ENCODE measurements at places on chromosomes 6 and 20.

DNA sequence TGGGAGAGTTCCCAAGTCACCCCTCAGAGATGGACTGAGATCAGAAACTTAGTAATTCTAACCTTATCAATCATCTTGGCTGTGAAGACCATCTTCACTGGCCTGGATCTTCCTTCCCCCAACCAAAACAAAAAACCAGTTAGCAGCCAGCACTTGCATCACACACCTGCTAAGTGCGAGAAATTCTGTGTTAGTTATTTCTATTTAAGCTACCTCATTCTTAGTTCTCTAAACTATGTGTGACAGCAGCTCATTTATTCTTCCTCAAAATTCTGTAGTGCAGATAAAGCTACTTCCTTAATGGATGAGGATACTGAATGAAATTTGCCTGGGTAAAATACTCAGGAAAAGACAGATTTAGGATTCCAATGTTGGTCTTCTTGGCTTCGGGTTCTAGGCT, 18.2 kb upstream of the TAGAP start:
- DNase-seq = no peak

- no peak for DNase-seq
Observed at GRCh38 chr6:22612236-22612635, 42.9 kb downstream of the HDGFL1 start.

- DNase-seq = no peak
Observed at GRCh38 chr20:54059691-54060364, 10.6 kb downstream of the BCAS1 start.

DNA sequence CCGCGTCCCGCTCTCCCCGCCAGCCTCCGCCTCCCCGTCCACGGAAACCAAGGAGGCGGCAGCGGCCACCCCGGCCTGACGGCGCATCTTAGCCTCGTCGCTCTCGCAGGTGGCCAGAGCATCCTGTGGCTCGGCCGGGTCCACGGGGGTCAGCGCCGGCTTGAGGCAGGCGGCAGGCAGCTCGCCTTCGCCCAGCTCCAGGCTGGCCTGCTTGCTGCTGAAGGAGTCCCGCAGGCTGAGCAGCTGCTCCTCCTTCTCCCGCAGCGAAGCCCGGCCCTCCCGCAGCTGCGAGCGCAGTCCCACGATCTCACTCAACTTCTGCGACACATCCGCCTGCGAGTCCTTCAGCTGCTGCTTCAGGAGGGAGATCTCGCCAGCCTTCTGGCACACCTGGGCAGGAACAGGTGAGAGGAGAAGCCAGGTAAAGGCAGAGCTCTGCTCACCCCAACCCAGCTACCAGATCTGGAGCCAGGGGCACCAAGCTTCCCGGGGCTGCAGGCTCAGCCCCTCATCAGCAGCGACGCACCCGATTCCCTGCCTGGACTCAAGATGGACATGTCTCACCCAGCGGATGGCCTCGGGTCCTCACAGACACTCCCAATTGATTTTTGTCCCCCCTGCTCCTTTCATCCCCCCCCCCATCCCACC, 5.2 kb upstream of the FASTKD5 start:
- DNase-seq = no peak

- no peak for DNase-seq
Observed at GRCh38 chr6:134997133-134997995, 47.5 kb upstream of the ALDH8A1 start.

DNA sequence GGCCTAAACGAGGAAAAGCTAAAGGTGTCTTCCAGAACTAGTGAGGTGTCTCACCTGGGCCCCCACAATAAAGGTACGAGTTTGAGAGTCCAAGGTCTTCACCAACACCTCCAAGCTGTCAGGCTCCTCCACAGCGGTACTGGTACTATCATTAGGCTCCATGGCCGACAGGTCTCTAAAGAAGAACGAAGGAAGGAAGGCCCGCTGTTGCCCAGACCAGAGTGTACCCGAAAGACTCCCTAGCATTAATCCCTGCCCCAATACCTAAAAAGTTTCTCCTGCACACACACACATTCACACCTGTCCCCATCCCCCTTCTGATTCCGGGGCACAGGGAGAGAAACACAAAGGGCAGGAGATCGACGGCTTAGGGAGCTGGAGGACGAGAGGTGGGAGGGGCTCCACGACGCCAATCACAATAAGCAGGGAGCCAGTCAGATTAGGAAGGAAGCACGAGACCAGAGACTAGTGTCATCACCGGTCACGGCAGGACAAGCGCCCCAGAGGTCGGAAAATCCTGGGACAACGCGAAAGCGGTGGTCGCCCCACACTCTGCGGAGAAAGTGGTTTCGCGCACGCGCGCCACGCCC, 764 bp downstream of the BAG6 start:
- no peak for DNase-seq

GRCh38 chr6:168115748-168116437, 36.9 kb upstream of the FRMD1 start:
- DNase-seq = no peak

DNA sequence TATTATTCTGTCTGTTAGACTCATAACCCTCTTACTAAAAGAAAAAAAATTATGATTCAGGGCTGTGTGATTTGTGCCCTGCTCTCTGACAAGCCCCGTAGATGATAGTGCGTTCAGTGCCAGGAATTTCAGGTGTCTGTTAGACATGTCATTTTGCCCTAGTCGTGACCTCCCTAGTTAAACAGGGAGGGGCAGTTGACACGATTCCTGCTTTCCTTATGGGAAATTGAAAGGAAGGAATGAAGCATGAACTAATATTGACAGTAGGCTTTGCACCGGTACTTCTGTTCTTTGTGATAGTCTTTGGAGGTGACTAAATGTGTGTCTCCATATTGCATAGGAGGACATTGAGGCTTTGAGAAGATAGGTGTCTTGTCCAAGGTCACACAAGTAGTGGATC, 26.3 kb downstream of the RPRD1B start:
- no peak for DNase-seq

DNA sequence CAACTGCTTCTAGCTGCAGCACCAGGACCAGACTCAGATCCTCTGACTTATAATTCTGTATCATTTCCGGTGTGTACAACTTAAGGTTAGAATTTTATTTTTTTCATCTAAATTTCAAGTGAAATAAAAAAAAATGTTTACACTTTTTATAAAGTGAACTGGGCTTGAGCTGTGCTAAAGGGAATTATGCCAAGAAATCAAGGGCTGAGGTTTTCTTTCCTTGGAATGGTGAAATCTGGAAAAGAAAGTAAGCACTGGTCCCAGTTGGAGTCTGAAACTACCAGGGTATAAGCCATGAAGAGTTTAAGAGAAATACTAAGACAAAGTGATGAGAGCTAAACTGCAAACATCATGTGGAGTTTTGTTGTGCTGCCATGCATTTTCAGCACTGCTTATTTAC, 21.7 kb upstream of the FYN start:
- no peak for DNase-seq

DNA sequence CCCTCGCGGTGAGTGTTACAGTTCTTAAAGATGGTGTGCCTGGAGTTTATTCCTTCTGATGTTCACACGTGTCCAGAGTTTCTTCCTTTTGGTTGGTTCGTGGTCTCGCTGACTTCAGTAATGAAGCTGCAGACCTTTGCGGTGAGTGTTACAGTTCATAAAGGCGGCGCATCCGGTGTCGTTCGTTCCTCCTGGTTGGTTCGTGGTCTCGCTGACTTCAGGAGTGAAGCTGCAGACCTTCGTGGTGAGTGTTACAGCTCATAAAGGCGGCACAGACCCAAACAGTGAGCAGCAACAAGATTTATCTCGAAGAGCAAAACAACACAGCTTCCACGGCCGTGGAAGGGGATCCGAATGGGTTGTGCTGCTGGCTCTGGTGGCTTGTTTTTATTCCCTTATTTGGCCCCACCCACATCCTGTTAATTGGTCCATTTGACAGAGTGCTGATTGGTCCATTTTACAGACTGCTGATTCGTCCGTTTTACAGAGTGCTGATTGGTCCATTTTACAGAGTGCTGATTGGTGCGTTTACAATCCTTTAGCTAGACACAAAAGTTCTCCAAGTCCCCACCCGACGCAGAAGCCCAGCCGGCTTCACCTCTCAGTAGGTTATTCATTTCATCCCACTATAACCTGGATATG, 48.2 kb upstream of the ARG1 start:
- DNase-seq = no peak

DNA sequence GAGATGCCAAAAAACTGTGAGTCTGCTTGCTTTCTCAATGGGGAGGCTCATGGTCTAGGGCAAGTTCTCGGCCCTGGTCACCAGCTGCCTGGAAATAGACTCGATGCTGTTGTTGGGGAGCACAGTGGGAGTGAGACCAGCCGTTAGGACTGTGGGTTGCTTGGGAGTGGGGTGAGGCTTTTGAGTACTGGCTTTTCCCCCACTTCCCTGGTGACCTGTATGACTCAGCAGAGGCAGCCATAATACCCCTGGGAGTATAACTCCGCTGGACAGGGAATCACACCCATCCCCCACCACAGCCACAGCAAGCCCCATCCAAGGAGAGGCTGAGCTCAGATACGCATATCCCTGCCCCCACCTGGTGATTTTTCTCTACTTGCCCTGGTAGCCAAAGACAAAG, 48.9 kb upstream of the OGFRL1 start:
- DNase-seq = no peak

- DNase-seq = no peak
Observed at GRCh38 chr20:37381621-37382471, 35.9 kb downstream of the SRC start.

- DNase-seq = no peak
Observed at GRCh38 chr6:154954347-154954746, 40.8 kb upstream of the TIAM2 start.
